Naive thymus-derived CD8-positive, alpha-beta T cell (primary cell): ENCODE measurements at places on chromosomes 7 and 10. TPM values are rescaled to one million over a fixed set of nuclear protein-coding genes. Genes with fewer than 3 reads are reported as not detected.

- no peak for DNase-seq
Observed at GRCh38 chr7:83697804-83698530, 49.0 kb upstream of the SEMA3E start.

DNA sequence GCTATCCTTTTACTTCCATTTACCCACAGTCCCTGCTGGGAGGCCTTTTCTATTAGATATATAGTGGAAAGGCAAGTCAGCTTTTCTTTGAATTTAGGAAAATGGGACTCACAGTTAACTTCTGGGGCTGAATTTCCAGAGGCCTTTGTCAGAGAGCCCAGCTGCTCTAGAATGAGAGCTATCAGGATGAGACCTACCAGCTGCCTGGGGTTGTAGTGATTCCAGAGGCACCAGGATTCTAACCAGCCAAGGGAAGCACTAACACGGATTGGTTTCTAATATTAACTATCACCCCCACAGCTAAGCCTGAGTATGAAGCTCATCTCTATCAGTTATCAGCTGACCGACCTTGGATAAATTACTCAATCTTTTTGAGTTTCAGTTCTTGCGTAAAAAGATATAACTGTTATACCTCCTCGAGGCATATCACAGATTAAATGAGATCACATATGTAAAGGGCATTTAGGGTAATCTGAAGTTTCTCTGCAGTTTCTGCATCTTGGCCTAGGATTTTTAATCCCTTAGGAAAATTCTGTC lies 56.6 kb upstream of the CALD1 start:
- no peak for DNase-seq

GRCh38 chr10:107856047-107856315 lies 691.5 kb upstream of the SORCS1 start:
- no peak for DNase-seq

DNA sequence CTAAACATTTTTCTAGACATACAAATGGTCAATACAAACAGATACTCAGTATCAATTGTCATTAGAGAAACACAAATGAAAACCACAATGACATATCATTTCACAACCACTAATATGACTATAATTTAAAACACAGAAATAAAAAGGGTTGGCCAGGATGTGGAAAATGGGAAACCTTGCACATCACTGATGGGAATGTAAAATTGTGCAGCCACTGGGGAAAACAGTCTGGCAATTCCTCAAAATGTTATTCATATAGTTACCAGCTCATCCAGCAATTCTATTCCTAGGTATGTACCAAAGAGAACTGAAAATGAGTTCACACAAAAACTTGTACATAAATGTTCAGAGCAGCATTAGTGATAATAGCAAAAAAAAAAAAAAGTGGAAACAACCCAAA lies 106.1 kb upstream of the LRRTM3 start:
- DNase-seq, result no peak

DNA sequence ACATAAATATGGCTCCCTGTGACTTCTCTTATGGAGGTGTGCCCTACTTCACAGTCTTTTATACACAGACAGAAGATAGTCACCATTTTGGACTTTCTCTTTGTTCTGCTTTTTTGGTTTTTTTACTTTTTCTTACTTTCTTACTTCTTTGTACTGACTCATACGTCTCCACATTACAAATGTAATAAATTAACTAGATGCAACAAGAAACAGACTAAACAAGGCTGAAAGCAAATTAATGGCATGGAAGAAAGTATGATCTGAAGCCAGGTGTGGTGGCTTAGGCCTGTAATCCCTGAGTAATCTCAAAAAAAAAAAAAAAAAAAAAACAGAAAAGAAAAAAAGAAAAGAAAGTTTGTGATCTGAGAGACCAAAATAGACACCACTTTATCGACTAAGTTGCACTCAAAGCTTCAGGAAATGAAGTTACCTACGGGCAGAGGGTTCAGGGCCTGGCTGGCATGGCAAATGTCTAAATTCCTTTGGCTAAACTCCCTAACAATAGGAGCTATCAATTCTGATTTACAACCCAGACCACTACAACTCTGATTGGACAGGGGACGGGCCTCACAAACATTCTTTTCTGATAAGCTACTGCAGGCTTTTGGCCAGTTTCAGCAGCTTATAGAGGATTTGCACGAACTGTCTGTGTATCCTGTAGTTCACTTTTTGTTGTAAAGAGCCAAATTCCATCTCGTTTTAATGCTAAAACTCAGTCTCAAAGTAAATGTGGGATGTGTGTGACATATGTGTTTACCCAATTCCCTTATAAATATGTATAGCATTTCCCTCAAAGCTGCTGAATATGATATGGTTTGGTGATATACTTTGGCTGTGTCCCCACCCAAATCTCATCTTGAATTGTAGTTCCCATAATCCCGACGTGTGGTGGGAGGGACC lies 129.1 kb downstream of the SEPTIN14 start:
- DNase-seq, result no peak

GRCh38 chr10:61877887-61878739 lies 23.4 kb upstream of the ARID5B start:
- DNase-seq, result no peak

DNA sequence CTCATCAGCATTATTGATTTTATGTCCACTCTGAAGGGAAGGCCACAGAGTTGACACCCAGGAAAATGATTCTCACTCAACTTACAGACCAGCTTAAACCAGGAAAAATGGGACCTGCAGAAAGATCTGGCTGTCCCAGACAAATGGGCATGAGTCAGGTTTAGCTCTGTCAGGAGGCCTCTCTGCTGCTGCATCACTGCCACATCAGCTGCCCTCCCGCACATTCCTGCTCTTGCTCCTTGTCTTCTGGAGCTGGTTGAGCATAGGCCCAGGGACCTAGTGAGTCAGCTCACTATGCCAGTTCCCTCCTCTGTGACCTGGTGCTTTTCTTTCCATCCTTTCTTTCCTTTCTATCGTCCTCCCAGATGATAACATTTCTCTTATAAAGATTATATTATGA lies 18.8 kb upstream of the SMNDC1 start:
- no peak for DNase-seq

DNA sequence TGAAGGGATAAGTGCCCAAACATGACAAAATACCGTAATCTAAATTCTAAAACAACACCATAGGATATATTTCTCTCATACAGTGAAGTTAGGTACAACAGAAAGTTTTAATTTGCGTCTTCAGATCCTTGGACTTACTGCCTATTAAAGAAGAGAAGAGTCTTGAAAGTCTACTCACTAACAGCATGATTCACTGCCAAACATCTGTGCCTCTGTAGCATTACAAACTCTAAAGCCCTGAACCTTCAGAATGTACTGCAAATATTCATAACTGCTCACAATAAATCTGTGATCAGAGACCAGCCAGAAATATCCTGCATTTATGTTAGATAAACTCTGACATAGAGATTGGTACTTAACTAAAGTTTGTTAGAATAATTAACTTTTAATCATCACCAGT lies 365.3 kb downstream of the PARD3 start:
- DNase-seq, result no peak

DNA sequence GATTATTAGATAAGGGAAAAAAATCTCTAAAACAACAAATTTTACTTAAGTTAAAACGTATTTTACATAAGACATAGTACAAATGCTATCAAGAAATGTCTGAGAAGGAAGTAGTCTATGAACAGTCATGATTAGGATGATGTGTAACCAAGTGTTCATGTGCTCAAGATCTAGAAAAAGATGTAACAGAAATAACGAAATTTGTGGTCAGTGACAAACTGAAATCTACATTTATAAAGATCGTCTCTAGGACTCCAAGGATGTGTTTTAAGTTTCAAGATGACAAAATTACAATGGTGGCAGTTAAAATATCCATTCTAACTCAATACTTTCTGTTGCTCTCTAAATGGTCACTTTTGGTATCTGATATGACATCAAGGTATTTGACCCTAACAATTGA lies 17.2 kb downstream of the PPP3CB start:
- DNase-seq, result no peak

- no peak for DNase-seq
Observed at GRCh38 chr7:80882213-80882801, 36.5 kb downstream of the SEMA3C start.

- peak; percentile 28 for DNase-seq
Observed at GRCh38 chr10:6445671-6446316, 134.3 kb downstream of the PRKCQ start.

DNA sequence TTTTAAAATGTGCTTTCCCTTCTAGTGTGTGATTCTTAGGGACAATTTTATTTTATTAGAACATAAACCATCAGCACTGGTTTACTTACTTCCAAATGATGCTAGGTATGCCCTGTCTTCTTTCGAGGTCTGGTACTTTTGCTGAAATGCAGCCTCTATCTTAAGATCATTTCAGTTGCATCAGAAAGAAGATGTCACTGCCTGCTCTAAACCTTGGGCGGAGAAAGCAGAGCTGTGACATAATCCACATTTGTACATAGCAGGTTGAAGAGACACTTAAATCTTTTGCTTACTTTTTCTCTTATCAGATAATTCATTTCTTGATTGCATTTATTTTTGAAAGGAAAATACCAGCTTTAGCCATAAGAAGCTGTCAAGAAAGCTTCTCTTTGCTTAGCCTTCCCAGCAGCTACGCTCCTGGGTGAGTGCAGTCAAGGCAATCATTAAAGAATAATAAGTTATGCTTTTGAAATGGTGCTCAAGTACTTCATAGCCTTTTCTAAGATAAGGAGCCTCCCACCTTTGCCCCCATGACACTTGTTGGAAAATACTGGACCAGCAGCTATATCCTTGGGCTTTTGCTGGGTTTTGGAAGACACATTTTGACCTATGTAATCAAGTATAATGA lies 108.4 kb upstream of the SAMD8 start:
- no peak for DNase-seq

GRCh38 chr7:151520419-151521261 lies 945 bp upstream of the RHEB start:
- peak; percentile 40 for DNase-seq

GRCh38 chr10:2921956-2922680 lies 145.2 kb upstream of the PFKP start:
- DNase-seq, result no peak

GRCh38 chr10:54745436-54745835 lies 55.6 kb downstream of the PCDH15 start:
- no peak for DNase-seq

- no peak for DNase-seq
Observed at GRCh38 chr10:29634764-29635625, at the start of gene SVIL. SVIL (minus strand) TSS chr10:29634971; CDS start chr10:29555058, 79,913 bp downstream.

GRCh38 chr7:52615021-52615695 lies 420.3 kb upstream of the POM121L12 start:
- no peak for DNase-seq

DNA sequence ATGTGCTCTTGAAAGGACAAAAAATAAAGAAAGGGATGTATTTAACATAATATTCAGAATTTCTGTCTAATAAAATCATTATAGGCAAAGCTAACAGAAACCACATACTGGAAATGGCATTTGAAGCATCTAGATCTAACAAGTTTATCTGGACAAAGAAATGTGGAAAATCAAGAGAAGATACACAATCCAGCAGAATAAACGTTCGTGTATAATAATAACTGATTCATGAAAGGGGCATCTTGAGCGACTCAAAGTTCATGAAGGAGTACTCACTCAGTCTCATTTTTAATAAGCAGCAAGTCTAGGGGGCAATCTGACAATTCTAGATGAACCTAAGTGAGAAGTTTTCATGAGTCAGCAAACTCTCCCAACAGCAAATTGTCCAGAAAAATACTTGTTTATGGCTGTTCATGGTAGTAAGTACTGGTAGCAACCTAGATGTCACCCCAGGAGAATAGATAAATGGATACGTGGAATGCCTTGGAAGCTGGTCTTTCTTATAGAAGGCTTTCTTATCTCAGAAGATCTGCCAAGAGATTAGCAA lies 541.8 kb downstream of the INHBA start:
- DNase-seq, result no peak

DNA sequence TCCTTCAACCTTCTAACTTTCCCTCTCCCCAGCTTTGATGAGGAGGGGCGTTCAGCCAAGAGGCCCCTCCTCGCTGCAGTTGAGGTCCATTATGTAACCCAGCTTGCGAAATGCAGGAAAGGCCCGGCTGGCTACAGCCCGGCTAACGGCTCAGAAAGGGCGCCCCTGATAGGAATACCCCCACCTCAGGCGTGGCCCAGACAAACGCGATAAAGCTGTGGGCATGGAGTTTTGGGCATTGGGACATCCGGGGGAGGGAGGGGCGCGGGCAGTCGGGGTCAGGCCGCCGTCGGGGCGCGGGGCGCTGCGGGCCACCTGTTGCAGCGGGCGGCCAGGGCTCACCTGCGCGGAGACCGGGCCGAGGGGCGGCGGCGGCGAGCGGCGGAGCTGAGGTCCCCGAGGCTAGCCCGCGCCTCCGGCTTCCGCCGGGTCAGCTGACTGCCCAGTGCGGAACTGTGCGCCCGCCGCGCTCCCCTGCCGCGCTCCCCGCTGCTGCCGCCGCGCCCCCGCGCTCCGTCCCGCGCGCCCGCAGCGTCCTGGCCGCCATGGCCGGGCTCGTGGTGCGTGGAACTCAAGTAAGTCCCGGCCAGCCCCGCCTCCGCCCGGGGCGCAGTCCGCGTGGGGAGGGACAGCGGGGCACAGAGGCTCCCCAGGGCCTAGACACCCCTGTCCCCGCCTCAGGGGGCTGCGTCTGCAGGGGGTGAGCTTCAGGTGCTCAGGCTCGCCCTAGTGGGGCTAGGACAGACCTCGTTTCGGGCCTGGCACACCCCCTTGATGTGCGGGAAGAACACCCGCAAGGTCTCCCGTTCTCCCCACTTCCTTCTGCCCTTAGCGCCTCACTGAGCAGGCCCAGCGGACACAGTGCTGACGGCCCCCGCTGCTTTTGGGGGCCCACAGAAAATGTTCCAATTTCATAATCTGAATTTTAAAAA lies at the start of gene LRMDA:
TSS of gene LRMDA (plus strand) at position 445 of the 932 bp plus-strand sequence.
- DNase-seq, result no peak

DNA sequence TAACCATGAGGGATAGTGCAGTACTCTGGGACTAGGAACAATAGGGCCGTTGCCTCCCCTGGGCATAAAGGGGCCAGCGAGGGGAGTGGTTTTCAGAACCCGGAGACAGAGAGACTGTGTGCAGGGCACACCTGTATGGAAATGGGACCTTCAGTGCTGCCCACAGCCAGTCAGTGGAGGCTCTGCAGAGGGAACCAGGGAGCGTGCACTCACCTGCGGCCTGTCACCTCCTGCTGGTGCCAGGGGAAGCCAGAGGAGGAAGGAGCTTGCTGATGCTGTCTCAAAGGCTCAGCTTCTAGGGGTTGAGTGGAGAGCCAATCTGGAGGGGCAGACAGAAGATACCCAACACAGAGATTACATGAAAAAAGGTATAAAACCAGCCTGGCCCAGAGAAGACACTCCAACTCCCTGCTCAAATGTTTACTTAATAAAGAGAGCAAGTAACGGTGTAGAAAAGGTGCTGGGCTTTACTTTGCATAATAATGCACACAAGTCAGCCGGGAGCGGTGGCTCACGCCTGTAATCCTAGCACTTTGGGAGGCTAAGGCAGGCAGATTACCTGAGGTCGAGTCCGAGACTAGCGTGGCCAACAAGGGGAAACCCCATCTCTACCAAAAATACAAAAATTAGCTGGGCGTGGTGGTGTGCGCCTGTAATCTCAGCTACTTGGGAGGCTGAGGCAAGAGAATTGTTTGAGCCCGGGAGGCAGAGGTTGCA lies 35.5 kb upstream of the WAPL start:
- DNase-seq, result no peak

TMEM196 gene
- not detected for polyA plus RNA-seq

SFRP5 gene
- polyA plus RNA-seq, result 39.5 TPM

FKBP6 gene
- not detected for polyA plus RNA-seq

PSTK gene
- 11.0 TPM for polyA plus RNA-seq

ITIH2 gene
- polyA plus RNA-seq, result not detected

RNF133 gene
- polyA plus RNA-seq, result not detected

SPDYE2B gene
- polyA plus RNA-seq, result not detected

TMEM209 gene
- polyA plus RNA-seq, result 40.8 TPM

OR2A1 gene
- 0.55 TPM for polyA plus RNA-seq

PPP1R3C gene
- not detected for polyA plus RNA-seq

NME8 gene
- not detected for polyA plus RNA-seq

ANXA8 gene
- polyA plus RNA-seq, result not detected

PDLIM1 gene
- 15.2 TPM for polyA plus RNA-seq

CCAR1 gene
- 48.1 TPM for polyA plus RNA-seq

SPAM1 gene
- not detected for polyA plus RNA-seq
